ENCODE measurements at places on chromosomes 5 and 9.

GRCh38 chr5:72221541-72221940, 98.5 kb downstream of the MRPS27 start:
- DNase-seq = no peak

GRCh38 chr5:160297776-160298175, 14.6 kb downstream of the CCNJL start:
- no peak for DNase-seq

- DNase-seq = no peak
These were observed 116.6 kb upstream of the ABCA1 start for GRCh38 chr9:105044518-105044917.

- no peak for DNase-seq
These were observed 1097.8 kb upstream of the CDH18 start for GRCh38 chr5:21085791-21086190.

DNA sequence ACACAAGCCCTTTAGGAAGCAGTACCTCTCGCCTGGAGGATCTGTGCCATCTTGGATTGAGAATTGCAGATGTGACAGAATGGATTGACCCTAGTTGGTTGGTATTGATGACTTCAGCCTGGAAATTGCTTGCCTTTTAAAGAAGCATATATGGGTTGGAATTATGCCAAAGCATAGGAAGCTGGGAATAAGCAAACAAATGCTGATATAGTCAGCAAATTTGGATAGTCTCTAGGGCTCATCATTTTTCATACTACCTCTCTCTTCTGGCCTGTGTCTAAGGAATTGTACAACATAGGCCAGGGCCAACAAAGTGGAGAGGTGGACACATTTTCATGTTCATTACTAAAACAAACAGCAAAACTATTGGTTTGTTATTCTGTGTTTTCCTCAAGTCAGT, 13.2 kb downstream of the TRIM32 start:
- no peak for DNase-seq

GRCh38 chr5:105508519-105508918, 1945.9 kb upstream of the NUDT12 start:
- DNase-seq = no peak

- no peak for DNase-seq
These were observed 125.4 kb downstream of the C5orf15 start for GRCh38 chr5:133842846-133843611.

- no peak for DNase-seq
These were observed 8.6 kb upstream of the SV2C start for GRCh38 chr5:76074487-76075065.

DNA sequence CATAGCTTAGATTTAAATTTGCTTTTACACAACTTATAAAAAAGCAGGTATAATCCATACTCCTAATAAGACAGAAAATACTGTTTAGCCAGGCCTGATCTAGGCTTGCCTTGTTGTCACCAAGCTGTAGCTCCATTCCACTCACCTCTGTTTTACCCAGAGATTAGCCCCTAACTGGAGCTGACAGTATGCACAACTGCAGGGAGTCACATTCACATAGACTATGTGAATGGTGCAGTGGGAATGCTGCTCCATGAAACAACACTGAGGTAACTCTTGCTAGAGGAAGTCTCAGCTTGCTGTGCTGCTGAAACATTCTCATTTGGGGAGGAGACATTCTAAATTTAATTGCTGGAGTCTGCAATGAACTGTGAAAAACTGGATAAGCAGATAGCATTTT, 209.1 kb downstream of the TMEM232 start:
- DNase-seq = no peak
